ENCODE measurements at places on chromosomes 3 and 15.

DNA sequence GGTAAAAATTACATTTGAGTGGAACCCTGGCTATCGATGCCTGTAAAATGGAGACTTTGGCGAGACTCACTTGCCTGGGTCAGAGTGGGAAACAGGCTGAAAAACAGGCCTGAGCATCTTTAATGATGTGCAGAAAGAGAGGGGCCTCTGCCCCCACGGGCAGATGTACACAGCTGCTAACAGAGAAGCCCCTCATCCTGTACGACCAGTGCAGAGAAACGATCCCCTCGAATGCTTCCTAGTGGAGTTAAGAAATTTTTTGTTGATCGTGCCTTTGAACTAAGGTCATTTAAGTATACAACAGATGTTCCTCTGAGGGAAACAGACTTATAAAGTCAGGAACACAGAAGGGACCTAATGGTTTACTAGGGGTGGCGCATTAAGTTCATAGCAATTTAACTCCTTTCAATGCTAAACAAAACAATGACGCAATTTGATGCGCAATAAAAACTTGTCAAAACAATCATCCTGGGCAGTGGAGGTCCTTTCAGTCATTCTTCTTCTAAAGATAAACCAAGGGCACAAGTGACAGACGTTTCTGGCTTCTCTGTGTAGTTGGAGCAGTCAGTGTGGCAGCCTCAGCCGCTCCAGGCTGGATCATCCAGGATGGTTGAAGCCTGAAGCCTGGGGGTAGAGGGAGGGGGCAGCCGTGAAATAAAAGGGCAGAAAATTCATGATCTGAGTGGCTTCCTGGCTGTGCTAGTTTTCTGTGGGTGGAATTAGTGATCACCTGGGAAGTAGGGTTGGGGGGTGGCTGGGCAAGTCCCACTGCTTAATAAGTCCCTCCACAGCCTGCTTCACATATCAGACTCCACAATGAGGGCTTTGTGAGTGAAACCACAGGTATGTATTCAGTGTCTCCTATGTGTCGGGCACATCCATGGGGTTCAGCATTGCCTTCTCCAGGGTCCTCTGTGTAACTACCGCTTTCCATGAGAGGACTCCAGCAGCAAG lies 50.8 kb upstream of the MRPS22 start:
- DNase-seq = no peak
- H3K36me3 ChIP-seq = no peaks in the 10 kb centered on the region
- H3K27me3 ChIP-seq = peaks cover 11% of the 10 kb centered on the region
- no peak overlapping the region for H3K27ac ChIP-seq
- no peaks in the 10 kb centered on the region for H3K4me1 ChIP-seq

- DNase-seq = no peak
- H3K36me3 ChIP-seq = no peaks in the 10 kb centered on the region
- peaks cover 2% of the 10 kb centered on the region for H3K4me1 ChIP-seq
- H3K27ac ChIP-seq = no peak overlapping the region
Measured at GRCh38 chr15:33844186-33844585, 124.1 kb upstream of the CHRM5 start.

DNA sequence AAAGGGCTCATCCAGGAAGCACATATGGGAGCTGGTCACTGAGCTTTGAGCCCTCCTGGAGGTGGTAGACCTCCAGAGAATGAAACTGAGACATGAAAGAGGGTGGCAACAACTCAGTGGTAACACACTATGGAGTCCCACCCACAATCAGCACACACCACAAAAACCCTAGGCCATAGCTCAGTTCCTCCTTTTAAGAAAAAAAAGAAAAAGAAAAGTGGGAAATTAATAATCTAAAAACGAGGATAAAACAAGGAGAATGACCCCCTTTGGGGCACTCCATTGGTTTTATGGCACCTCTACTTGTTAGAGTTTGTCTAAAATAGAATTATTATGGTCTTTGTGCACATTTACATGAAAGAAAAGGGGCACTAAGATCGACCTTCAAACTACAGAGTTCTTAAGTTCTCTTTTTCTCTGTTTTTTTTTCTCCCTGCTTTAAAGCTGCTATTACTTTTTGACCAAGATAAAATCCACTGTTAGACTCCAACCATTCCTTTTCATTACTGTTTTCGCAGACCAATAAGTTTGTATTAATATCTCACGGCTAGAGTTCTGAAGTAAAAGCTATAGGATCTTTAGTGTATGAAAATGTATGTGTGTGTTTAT lies 40.2 kb upstream of the ZBTB20 start:
- H3K27ac ChIP-seq = no peak overlapping the region
- no peaks in the 10 kb centered on the region for H3K27me3 ChIP-seq
- H3K4me1 ChIP-seq = peaks cover 4% of the 10 kb centered on the region
- H3K36me3 ChIP-seq = no peaks in the 10 kb centered on the region
- no peak overlapping the region for H3K4me3 ChIP-seq

- no peaks in the 10 kb centered on the region for H3K36me3 ChIP-seq
- peak overlapping the region; percentile 54 for H3K4me3 ChIP-seq
- no peak overlapping the region for H3K27ac ChIP-seq
- peak; percentile 59 for DNase-seq
- H3K27me3 ChIP-seq = peaks cover 8% of the 10 kb centered on the region
- peaks cover 11% of the 10 kb centered on the region for H3K4me1 ChIP-seq
Measured at GRCh38 chr3:187740421-187741399, 4.6 kb downstream of the BCL6 start.

DNA sequence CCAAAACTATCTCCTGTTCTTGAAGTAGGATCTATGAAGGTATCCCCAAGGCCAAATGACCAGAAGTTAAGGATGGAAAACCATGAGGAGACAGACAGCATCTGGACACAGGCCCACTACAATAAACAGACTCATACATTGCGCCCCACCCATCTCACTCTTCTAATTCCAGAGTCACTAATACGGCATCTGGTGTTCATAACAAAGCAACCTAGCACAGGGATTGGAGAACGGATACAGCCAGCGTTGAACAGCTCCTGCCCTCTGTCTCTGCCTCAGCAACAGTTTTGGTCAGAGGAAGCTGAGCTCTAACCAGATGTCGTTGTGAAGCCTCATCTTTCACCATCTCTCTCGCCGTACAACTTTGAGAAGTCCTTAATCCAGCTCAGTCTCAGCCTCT lies 44.5 kb upstream of the CCDC80 start:
- H3K27me3 ChIP-seq = no peaks in the 10 kb centered on the region
- DNase-seq = no peak
- peaks cover 18% of the 10 kb centered on the region for H3K4me1 ChIP-seq
- no peak overlapping the region for H3K27ac ChIP-seq
- no peak overlapping the region for H3K4me3 ChIP-seq
- no peaks in the 10 kb centered on the region for H3K36me3 ChIP-seq

DNA sequence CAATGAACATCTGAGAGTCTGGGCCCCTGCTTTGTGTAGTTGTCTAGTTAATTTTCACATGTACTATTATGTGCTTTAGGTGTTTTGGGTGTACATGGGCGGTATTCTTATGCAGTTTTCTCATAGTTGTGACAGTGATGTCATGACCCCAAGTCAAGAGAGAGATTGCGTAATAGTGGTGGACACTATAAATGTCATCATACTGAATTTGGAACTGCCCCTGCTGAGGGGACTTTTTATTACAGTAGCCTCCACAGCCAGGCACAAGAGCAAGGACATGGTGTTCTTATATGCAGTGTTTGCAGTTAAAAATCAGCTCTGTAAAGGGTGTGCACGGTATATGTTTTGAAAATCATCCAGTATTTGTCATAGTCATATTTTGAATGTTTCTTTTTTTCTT lies 29.5 kb downstream of the ABHD2 start:
- H3K36me3 ChIP-seq = peaks cover 5% of the 10 kb centered on the region
- no peak overlapping the region for H3K4me3 ChIP-seq
- H3K27ac ChIP-seq = no peak overlapping the region
- no peaks in the 10 kb centered on the region for H3K27me3 ChIP-seq
- DNase-seq = no peak

GRCh38 chr15:101070502-101071273 lies 151.5 kb downstream of the LRRK1 start:
- no peaks in the 10 kb centered on the region for H3K36me3 ChIP-seq
- no peak overlapping the region for H3K27ac ChIP-seq
- DNase-seq = no peak
- H3K4me3 ChIP-seq = no peak overlapping the region
- H3K27me3 ChIP-seq = no peaks in the 10 kb centered on the region

DNA sequence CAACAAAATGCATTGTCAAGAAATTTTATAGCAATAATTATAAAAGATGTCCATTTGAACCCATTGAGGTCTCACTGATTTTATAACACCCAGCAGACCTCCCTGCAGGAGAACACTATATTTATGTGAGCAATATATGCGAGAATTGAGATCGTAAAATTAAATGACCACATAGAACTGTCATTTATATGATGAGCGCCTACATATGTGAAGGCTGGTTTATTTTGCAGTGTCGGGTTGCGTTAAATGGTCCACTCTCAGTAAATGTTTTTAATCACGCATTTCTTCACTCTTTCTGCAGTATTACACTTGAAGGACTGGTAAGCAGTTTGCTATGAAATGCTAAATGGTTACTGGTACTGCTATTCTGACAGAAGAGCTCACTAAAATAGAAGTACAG lies 408.5 kb upstream of the AGTR1 start:
- no peak overlapping the region for H3K27ac ChIP-seq
- H3K36me3 ChIP-seq = no peaks in the 10 kb centered on the region
- H3K27me3 ChIP-seq = no peaks in the 10 kb centered on the region
- DNase-seq = no peak
- H3K4me1 ChIP-seq = no peaks in the 10 kb centered on the region
- no peak overlapping the region for H3K4me3 ChIP-seq

- DNase-seq = no peak
- H3K36me3 ChIP-seq = no peaks in the 10 kb centered on the region
- H3K4me3 ChIP-seq = no peak overlapping the region
- H3K27ac ChIP-seq = no peak overlapping the region
Measured at GRCh38 chr15:59545573-59545972, 66.0 kb upstream of the GCNT3 start.

GRCh38 chr3:126538316-126538715 lies 14.4 kb downstream of the CHST13 start:
- H3K27me3 ChIP-seq = no peaks in the 10 kb centered on the region
- H3K4me3 ChIP-seq = no peak overlapping the region
- no peak for DNase-seq
- no peaks in the 10 kb centered on the region for H3K4me1 ChIP-seq
- no peaks in the 10 kb centered on the region for H3K36me3 ChIP-seq

DNA sequence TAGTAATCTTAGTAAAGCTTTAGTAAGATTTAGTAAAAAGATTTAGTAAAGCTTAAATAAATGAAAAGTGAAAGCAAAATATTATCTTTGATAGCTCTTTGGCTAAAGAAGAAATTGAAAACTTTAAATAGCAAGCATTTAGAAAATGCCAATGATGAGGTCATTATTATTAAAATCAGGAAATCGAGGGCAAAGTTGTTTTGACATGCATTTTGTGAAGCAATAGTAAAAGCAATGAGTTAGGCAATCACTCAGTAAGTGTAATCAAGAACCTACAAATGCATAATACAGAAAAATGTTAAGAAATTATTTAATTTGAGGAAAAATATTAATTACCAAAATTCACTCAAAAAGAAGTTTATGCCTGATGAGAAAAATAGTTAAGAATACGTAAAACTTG lies 280.3 kb upstream of the MME start:
- no peaks in the 10 kb centered on the region for H3K27me3 ChIP-seq
- H3K36me3 ChIP-seq = no peaks in the 10 kb centered on the region
- no peaks in the 10 kb centered on the region for H3K4me1 ChIP-seq

- no peaks in the 10 kb centered on the region for H3K4me1 ChIP-seq
- DNase-seq = no peak
- H3K27ac ChIP-seq = no peak overlapping the region
- no peak overlapping the region for H3K4me3 ChIP-seq
- H3K36me3 ChIP-seq = no peaks in the 10 kb centered on the region
- H3K27me3 ChIP-seq = no peaks in the 10 kb centered on the region
Measured at GRCh38 chr3:119018690-119019463, 15.8 kb downstream of the IGSF11 start.

GRCh38 chr15:72857331-72858063 lies 73.9 kb upstream of the ADPGK start:
- H3K4me3 ChIP-seq = no peak overlapping the region
- H3K36me3 ChIP-seq = no peaks in the 10 kb centered on the region
- no peak overlapping the region for H3K27ac ChIP-seq
- no peaks in the 10 kb centered on the region for H3K27me3 ChIP-seq

GRCh38 chr15:27635916-27636315 lies 463.2 kb downstream of the OCA2 start:
- DNase-seq = no peak
- H3K27ac ChIP-seq = no peak overlapping the region
- no peaks in the 10 kb centered on the region for H3K36me3 ChIP-seq
- no peaks in the 10 kb centered on the region for H3K27me3 ChIP-seq
- no peaks in the 10 kb centered on the region for H3K4me1 ChIP-seq

DNA sequence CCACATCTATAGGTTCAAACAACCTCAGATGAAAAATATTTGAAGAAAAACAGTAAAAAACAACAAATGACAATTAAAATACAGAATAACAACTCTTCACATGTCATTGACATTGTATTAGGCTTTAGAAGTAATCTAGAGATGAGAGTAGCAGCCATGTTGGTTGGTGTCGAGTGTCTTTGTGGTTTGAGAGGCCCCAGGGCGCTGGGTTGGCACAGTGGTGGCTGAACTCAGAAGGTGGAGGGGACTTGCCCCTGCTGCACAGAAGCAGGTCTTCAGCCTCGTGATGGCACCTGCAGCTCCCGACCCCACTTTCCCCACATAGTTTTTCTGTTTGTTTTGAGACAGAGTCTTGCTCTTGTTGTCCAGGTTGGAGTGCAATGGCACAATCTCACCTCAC lies 187.2 kb downstream of the OSBPL10 start:
- no peak overlapping the region for H3K4me3 ChIP-seq
- H3K36me3 ChIP-seq = no peaks in the 10 kb centered on the region
- no peak for DNase-seq
- H3K4me1 ChIP-seq = no peaks in the 10 kb centered on the region
- H3K27me3 ChIP-seq = no peaks in the 10 kb centered on the region

DNA sequence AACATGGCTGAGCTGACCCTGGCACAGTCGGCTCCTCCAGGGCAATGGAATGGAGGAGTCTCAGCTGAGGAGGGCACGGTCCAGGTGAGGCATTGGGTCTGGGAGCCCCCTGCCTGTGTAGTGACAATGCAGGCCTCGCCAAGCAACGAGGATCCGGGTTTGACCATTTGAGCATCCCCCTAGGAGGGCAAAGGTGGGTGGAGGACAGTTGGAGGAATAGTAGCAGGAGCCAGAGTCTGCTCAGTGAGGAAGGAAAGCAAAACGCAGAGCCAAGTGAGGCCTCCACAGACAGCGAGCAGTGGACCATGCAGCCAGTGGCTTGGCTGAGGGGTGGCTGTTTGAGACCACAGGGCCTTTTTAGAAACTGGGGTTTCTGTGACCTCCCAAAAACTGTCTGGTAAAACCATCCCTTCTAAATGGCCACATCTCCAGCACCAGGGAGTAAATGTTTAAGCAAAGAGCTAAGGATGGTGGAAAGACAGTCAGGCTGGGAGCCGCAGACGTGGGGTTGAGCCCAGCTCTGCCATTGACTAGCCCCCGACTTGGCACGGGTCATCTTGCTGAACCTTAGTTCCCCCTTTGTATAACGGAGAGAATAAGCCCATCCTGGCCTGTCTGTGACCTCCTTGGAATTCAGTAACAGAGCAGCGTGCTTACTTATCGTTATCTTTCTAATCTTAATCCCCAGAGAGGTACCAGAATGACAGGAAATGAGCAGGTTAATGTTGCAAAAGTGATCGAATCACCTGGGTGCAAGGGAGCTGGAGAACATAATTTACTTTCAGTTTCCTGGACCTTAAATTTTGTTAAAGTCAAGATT lies 46.8 kb downstream of the CMTM6 start:
- no peak overlapping the region for H3K4me3 ChIP-seq
- no peaks in the 10 kb centered on the region for H3K27me3 ChIP-seq
- H3K4me1 ChIP-seq = peaks cover 19% of the 10 kb centered on the region
- peaks cover 2% of the 10 kb centered on the region for H3K36me3 ChIP-seq

All from neuronal stem cell (in vitro differentiated cells).